ENCODE measurements at places on chromosomes 6 and 20.

GRCh38 chr6:14726816-14727493 is 518.9 kb upstream of the JARID2 start:
- DNase-seq: no peak

- DNase-seq: no peak
Observed at GRCh38 chr6:88301888-88302768, 136.0 kb upstream of the CNR1 start.

DNA sequence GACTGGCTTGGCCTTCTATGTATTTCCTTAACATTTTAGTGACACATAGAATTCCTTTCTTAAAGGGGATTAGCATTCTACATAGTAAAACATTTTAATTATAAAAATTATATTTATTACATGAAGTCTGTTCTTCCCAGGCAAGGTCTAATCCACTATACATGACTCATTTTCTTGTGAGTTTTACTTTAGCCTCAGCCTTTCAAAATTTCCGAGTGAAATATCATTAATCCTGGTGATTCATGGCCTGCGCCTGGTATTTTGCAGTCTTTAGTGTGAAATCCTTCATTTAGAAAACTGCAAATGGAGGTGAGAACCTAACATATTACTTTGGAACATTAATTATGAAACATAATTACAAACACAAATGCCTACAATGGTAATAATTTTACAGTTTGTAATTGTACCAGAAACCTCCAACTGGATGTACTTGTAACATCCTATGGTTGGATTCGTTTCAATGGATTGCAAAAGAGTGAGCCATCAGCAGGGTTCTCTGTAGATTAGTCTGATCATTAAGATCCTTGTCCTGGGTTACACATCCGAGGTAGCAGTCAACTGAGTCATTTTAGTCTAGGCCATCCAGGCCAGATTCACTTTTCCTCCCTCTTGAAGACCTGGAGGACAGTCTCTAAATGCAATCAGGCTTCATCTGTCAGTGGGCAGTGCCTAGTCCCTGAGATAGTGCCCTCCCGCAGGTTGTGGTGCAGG is 272.0 kb downstream of the PACRG start:
- DNase-seq: no peak

DNA sequence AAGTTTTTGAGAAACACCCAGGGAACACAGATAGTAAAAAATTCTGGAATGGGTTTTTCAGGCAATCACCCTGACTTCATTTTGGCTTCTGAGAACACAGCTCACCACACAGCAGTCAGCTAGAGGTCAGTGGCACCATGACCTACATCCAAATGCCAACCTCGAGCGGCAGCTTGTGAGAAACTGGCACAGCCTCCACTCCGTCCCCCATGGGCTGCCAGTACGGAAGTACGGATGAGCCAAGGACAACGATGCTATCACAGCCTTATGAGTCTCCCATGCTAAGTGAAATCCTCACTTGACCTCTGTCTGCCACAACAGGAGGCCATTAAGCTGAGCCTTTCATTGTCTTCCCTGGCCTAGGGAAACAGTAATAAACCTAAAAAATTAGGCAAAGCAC is 32.0 kb downstream of the KIF16B start:
- no peak for DNase-seq

DNA sequence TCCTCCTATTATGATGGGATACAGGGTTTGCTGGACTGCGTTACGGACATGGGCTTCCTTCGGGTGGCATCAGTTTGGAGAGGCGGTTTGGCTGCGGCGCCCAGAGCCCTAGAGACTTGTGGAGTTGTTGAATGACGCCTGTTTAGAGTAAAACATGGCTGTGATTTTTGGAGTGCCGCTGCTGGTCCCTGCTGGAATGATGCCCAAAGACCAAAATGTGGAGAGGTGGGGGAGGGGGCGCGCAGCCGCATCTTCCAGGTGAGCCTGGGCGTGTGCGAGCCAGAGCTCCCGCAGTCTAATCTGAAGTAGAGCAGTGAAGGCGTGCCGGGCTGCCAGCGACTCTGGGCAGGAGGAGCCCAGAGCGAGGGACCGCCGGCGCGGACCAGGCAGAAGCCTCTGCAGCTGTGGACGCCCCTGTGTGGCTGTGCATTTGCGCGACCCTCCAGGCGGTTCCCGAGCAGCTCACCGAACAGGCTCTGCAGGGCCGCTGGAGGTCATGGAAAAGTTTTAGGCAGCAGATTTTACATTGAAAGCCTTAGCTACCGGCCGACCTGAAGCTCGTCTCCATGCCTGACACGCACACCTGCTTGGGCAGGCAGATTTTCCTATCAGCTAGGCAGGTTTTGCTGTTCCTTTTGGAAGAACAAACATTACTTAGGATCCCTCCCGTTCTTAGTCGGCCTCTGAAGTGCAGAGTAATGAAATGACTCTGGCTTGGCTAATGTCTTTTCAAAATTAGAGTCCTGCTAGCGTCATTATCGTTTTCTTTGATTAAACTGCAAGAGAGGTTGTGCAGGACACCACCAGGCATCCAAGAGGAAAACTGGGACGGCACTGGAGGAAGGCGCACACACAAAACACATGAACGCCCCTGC is 298.2 kb downstream of the PHACTR1 start:
- no peak for DNase-seq

- DNase-seq: peak; percentile 15
Observed at GRCh38 chr20:8780915-8781314, 288.0 kb upstream of the PLCB4 start.

DNA sequence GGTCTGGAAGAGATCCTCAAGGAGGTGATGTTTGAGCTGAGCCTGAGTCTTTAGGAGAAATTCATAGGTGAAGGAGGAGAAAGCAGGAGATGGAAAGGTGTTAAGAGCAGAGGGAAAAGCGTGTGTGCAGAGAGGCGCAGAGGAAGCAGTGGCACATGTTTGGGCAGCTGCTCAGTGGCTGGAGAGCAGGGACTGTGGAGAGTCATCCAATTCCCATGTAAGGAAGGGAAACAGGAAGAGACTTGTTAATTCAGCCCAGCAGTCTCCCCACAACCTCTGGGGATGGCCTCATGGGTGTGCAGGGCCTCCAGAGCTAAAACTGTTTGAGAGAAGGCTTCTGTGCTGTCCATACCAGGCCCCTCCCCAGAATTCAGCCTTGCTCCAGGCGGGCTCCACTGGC is 16.2 kb downstream of the AAR2 start:
- no peak for DNase-seq

- DNase-seq: peak; percentile 85
Observed at GRCh38 chr20:37501940-37502339, 19.1 kb upstream of the NNAT start.

DNA sequence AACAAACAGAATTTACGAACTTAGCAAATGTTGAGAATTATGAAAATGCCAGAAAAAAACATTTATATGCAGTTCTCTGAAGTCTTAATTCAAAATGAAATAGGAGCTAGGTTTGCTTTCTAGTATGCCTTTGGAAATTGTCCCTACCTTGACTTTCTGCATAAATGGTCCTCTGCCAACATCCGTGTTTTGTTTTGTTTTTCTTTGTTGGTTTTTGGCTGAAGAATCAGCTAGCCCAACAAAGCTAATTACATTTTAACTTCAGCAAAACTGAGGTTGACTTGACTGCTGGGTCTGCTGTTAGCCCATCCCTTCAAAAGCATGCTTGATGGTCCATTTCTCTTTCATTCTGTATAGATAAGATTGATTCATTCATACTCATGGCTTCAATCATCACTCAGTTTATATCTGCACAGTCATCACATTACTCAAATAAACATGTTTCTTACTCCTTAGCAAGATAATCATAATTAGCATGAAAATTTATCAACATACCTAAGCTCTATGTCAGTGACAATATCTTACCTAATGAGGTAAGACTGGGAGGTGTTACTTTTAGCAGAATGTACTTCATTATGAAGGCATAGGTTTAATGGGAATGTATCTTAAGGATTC is 76.4 kb downstream of the ADGRB3 start:
- no peak for DNase-seq

GRCh38 chr6:79468587-79468986 is 68.6 kb downstream of the LCA5 start:
- DNase-seq: no peak

- no peak for DNase-seq
Observed at GRCh38 chr6:119347466-119348095, 2.0 kb downstream of the MAN1A1 start.

GRCh38 chr6:142518126-142518525 is 216.3 kb downstream of the ADGRG6 start:
- peak; percentile 4 for DNase-seq

DNA sequence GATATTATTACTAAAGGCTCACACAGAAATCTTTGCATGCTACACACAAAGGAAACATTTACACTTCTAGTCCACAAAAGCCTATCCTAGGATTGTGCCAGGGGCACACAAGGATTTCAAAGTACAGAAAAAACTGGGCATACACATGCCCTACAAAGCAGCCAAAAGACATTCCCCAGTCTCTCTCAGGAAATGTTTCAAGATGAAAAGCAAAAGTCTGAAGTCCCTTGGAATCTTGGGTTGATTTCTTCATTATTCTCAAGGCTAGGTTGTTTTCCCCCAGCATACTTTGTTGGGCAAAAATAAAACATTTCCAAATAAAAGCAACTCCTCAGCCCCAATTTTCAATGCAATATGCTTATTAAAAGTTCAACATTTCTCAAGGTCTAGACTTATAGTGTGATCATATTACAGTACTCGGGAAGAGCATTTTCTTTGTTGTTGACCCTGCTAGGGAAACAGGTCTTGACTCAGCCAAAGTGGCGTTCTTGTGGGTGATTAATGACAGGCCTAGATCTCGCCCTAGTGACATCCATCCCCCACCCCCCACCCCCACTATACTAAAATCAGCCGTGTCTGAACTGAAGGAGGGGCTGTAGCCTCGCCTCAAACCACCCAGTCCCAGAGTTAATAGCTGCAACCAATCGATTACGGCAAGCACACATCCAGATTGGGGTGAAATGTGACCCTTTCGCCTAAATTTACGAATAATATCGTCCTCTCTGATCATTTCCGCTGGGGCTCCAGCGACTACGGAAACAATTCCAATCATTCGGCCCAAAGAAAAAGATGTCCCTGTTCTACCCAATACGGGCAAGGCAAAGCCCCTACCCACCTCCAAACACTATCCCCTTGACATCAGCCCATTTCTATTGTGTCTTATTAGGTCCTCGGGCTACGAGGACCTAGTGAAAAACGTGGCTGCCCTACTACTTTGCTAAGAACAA is 1.4 kb downstream of the AKIRIN2 start:
- peak; percentile 4 for DNase-seq

DNA sequence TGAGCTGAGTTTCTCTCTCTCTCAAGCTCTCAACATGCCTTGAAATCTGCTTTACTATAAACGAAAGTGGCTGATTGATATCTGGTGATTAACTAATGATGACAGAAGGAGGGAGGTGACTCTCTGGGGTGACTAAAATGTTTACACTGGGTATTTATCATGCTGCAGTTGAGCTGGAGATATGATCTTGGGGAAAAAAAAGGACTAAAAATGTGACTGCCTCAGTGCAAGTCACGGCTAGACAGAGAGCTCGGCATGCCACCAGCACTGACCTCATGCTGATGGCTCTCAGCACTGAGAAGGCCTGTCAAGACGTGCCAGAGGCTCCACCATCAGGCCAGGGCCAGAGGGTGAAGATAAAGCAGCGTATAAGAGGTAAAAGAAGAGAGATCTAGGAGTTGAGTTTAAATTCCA is 103.1 kb upstream of the SPACA1 start:
- no peak for DNase-seq

DNA sequence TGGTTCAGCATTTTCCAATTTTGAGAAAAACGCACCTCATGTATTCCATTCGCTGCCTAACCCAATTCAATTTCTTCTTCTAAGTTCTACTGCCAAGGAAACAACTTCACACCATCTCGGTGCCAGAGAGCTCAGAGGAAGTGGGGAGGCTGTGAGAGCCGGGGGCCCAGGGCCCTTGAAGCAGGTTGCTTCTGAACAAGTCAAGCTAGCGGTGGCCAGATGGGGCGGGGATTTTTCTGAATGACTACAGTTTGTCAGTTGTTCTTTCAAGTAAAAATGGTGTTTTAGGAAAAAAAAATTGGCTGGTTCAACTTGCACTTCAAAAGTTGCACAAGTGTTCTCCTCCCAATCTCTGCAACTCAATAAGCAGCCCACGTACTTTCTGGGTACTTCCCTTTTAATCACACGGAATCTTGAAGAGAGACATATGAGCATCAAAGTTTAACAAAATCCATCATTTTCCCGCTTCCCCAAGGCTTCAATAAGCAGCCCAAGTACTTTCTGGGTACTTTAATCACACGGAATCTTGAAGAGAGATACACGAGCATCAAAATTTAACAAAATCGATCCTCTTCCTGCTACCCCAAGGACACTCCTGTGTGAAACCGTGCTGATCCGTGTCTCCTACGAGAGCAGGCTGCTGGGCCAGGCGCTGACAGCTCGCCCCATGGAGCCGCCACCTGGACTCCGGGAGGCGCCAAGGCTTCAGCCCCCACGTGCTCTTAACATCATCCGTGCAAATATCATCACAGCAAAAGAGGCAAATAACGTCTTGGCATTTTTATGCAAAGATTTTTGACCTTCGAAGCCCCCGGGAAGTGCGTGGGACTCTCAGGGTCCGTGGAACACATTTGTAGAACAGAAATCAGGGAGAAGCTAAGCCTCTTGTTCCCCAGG is 186.7 kb upstream of the PDE10A start:
- peak; percentile 23 for DNase-seq

GRCh38 chr6:32685603-32686002 is 19.1 kb upstream of the HLA-DQB1 start:
- no peak for DNase-seq

GRCh38 chr20:59782986-59783640 is 150.3 kb downstream of the SYCP2 start:
- DNase-seq: peak; percentile 41

DNA sequence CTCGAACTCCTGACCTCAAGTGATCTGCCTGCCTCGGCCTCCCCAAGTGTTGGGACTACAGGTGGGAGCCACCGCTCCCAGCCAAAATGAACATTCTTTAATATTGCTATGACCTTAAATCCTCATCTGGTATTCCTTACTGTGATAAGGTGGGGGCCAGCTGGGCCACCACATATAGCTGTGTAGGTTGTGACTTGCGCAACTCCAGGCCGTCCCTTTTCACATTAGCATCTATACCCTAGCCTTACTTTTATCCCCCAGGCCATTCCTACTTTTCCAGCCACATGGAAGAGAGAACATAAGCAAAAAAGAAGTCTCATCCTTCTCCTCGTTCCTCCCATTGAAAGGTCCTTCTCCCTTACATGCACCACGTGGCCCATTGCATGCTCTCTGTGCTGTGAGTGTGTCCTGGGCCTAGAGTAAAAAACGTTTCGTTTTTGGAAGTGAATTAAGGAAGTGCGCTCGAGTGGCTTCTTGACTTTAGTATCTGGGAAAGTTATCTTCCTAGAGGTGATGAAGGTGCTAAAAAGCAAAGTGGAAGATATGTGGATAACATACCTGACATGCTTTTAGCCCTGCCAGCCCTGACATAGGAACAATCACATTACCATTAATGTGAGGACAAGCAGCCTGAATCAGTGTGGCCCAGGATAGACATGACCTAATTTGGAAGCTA is 56.8 kb upstream of the KIF13A start:
- no peak for DNase-seq

GRCh38 chr6:70601014-70601413 is 34.3 kb downstream of the SDHAF4 start:
- no peak for DNase-seq

Data from NCI-H1092 (cell line).